Motor neuron (in vitro differentiated cells): ENCODE measurements at places on chromosomes 11 and 22. TPM values are rescaled to one million over a fixed set of nuclear protein-coding genes. Genes with fewer than 3 reads are reported as not detected.

The RASGRP2 gene
- 1.7 and 2.1 TPM in 2 replicates for total RNA-seq

The TPBGL gene
- 0.27 and 1.0 TPM in 2 replicates for total RNA-seq

The TST gene
- 9.3 and 12.1 TPM in 2 replicates for total RNA-seq

The OR52A1 gene
- total RNA-seq, result 0.04 and 0.21 TPM in 2 replicates
